ENCODE measurements at places on chromosomes 13 and 19. TPM values are rescaled to one million over a fixed set of nuclear protein-coding genes. Genes with fewer than 3 reads are reported as not detected.

Gene C19orf38
- 0.31 TPM for total RNA-seq

Gene GIPC3
- total RNA-seq = not detected

Gene CCDC70
- not detected for total RNA-seq

Gene VMAC
- 13.9 TPM for total RNA-seq

Gene ANGPTL4
- 0.77 TPM for total RNA-seq

Gene SLC8A2
- 1.4 TPM for total RNA-seq

Gene ZNF256
- total RNA-seq = 7.3 TPM

Gene LYPD5
- not detected for total RNA-seq

DNA sequence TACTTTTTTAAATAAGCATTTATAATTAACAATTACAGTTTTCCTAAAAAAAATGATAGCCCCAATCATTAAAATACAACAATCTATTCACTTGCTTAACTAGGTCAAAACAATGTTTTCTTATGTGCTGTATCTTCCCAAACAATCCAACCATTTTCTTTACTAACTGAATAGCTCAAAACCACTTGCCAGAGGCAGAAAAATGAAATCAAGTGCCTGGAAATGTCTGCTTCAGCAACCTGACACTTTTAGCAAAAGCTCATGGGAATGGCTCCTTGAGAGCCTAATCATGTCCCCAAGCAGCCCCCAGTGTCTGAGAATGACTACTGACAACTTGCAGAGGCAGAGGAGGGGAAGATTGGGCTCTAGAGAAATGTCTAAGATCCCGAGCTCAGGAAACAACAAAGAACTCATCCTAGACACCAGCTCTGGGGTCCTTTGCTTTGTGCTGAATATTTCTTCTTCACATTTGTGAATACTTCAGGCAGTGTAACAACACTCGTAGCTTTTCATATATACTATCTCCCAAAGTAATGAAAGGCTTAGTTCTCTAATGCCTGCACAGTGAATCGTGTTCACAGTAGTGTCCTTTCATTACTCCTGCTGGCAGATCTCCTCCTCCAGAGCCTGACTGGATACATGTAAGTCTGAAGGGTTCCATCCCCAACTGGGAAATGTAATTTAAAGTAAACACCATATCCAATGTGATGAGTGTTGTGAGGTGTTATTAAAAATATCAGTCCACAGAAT, 280.0 kb downstream of the LHFPL6 start:
- H3K27ac ChIP-seq = no peak overlapping the region
- no peaks in the 10 kb centered on the region for H3K36me3 ChIP-seq
- no peak overlapping the region for H3K4me3 ChIP-seq

DNA sequence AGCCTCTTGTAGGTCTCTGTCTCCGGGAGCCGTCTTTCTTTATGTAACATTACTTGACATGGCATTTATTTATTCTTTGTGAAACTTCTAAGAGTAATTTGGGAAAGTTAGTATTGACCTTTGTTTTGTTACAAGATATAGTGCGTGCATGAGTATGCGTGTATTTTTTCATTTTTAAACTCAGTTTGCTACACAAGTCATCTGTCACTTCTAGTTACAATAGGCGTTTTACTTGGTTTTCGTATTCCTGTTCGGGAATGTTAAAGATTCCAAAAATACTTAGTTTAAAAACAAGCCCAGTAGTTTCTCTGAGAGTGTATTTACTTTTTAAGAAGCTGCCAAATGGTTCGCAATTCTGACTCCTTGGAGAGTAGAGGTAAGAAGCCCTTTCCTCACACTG, 3.2 kb downstream of the PDS5B start:
- no peaks in the 10 kb centered on the region for H3K36me3 ChIP-seq
- H3K27ac ChIP-seq = peak overlapping the region; percentile 25
- H3K4me3 ChIP-seq = peak overlapping the region; percentile 4
- H3K27me3 ChIP-seq = peaks cover 6% of the 10 kb centered on the region
- DNase-seq = no peak

DNA sequence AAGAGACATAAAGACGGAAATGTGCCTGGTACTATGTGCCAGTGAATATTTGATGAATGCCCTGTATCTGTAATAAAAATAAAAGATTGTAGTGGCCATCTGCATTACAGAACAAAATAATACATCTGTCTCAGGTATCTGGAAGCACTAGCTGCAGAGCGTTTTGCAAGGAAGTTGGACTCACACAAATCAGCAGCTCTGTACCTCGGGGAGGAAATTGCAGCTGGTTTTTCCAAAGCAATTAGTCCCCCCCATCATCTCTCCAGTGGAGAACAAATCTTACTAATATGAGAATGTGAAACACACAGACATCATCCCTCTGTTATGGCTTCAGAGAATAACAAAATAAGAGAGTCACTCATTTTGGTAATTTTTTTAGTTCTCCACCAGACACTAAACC, 245.3 kb downstream of the ITGBL1 start:
- H3K36me3 ChIP-seq = no peaks in the 10 kb centered on the region
- H3K27me3 ChIP-seq = peaks cover 7% of the 10 kb centered on the region
- DNase-seq = no peak
- no peaks in the 10 kb centered on the region for H3K4me1 ChIP-seq
- H3K4me3 ChIP-seq = no peak overlapping the region

- no peaks in the 10 kb centered on the region for H3K27me3 ChIP-seq
- peaks cover 4% of the 10 kb centered on the region for H3K36me3 ChIP-seq
- H3K4me1 ChIP-seq = peaks cover 19% of the 10 kb centered on the region
- no peak for DNase-seq
- H3K4me3 ChIP-seq = peak overlapping the region; percentile 92
- peak overlapping the region; percentile 91 for H3K27ac ChIP-seq
Measured at GRCh38 chr13:100089465-100090032, 656 bp downstream of the PCCA start.

- H3K27ac ChIP-seq = no peak overlapping the region
- no peaks in the 10 kb centered on the region for H3K4me1 ChIP-seq
- H3K36me3 ChIP-seq = no peaks in the 10 kb centered on the region
- no peak overlapping the region for H3K4me3 ChIP-seq
- no peak for DNase-seq
Measured at GRCh38 chr19:15091918-15092753, 10.1 kb downstream of the OR1I1 start.

GRCh38 chr13:23766283-23766682, 122.9 kb downstream of the MIPEP start:
- DNase-seq = no peak
- no peaks in the 10 kb centered on the region for H3K36me3 ChIP-seq
- no peak overlapping the region for H3K4me3 ChIP-seq
- peaks cover 7% of the 10 kb centered on the region for H3K27me3 ChIP-seq
- peaks cover 2% of the 10 kb centered on the region for H3K4me1 ChIP-seq

- H3K4me3 ChIP-seq = peak overlapping the region; percentile 90
- H3K27ac ChIP-seq = peak overlapping the region; percentile 92
- H3K36me3 ChIP-seq = peaks cover 11% of the 10 kb centered on the region
- H3K27me3 ChIP-seq = no peaks in the 10 kb centered on the region
- no peak for DNase-seq
Measured at GRCh38 chr19:7516333-7516732, 430 bp downstream of the ZNF358 start.

- no peak overlapping the region for H3K4me3 ChIP-seq
- no peaks in the 10 kb centered on the region for H3K4me1 ChIP-seq
- H3K27ac ChIP-seq = no peak overlapping the region
- DNase-seq = no peak
- peaks cover 45% of the 10 kb centered on the region for H3K27me3 ChIP-seq
- peaks cover 2% of the 10 kb centered on the region for H3K36me3 ChIP-seq
Measured at GRCh38 chr19:1455336-1456120, 5.6 kb downstream of the APC2 start.

DNA sequence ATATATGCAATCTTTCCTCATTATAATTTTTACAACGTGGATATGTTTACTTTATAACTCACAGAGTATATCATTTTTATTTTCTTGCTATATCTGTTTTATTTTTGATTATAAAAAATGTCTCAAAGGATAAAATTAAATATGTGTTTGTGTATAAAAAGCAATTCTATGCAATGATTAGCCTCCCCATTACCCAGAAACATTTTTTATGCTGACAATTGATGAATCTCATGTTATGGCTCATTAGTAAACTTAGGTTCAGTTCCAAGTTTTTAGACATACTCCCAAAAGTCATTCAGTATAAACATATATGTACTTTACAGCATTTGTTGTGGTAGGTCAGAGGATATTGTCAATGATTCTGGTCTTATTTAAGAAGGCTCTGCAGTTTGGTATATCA, 540.1 kb upstream of the SPRY2 start:
- H3K27ac ChIP-seq = no peak overlapping the region
- no peak overlapping the region for H3K4me3 ChIP-seq
- no peaks in the 10 kb centered on the region for H3K36me3 ChIP-seq
- H3K4me1 ChIP-seq = peaks cover 20% of the 10 kb centered on the region
- peaks cover 27% of the 10 kb centered on the region for H3K27me3 ChIP-seq

GRCh38 chr13:73943137-73943964, 190.9 kb downstream of the KLF12 start:
- H3K4me1 ChIP-seq = peaks cover 4% of the 10 kb centered on the region
- no peak overlapping the region for H3K4me3 ChIP-seq
- no peaks in the 10 kb centered on the region for H3K27me3 ChIP-seq

DNA sequence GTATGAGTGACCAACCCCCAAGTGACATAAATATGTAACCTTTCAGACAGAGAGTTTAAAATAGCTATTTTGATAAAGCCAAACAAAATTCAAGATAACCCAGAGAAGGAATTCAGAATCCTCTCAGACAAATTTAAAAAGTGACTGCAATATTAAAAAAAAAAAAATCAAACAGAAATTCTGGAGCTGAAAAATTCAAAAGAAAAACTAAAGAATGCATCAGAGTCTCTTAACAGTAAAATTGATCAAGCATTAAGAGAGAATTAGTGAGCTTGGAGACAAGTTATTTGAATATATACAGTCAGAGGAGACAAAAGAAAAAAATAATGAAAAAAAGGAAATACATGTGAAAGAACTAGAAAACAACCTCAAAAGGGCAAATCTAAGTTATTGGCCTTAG, 53.1 kb upstream of the ATXN8OS start:
- H3K27me3 ChIP-seq = no peaks in the 10 kb centered on the region
- no peak for DNase-seq
- no peak overlapping the region for H3K27ac ChIP-seq
- H3K4me3 ChIP-seq = no peak overlapping the region
- no peaks in the 10 kb centered on the region for H3K36me3 ChIP-seq

- H3K27me3 ChIP-seq = no peaks in the 10 kb centered on the region
- peaks cover 7% of the 10 kb centered on the region for H3K36me3 ChIP-seq
- no peak for DNase-seq
- H3K4me3 ChIP-seq = no peak overlapping the region
- no peak overlapping the region for H3K27ac ChIP-seq
Measured at GRCh38 chr19:16445238-16446107, 26.3 kb downstream of the EPS15L1 start.

DNA sequence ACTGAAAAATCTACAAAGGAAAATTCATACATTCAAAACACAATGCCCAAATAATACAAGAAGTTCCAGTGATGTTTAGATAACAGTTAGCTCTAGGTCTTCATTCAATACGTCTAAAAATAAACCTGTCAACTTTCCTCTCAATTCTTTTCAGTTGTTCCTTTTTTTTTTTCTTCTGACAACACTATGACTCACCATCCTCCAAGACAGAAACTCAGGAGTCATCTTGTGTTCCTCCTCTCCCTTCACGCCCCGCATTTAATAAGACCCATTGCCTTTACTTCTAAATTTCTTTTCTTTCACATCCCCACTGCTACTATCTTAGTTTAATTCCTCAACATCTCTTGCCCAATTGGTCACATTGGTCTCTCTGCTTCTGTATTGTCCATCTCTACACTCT, 759.9 kb downstream of the GPC5 start:
- DNase-seq = no peak
- H3K36me3 ChIP-seq = no peaks in the 10 kb centered on the region
- H3K27me3 ChIP-seq = no peaks in the 10 kb centered on the region

DNA sequence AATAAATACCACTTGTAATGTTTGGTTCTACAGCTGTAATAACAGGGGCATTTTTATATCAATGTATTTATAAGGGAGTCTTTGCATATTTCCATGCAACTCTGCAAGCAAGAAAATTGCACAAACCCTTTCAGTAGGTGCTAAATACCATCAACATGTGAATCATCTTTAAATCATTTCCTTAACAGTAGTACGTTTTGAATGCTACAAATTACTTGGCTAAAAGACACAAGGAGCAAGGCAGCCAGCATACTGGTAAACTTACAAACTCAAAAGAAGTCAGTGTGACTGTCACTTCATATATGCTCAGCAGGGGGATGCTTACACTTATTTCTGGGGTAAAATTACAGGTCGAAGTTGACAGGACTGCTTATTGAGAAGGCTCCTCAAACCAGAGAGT, 402.4 kb downstream of the EFNB2 start:
- no peak overlapping the region for H3K27ac ChIP-seq
- H3K36me3 ChIP-seq = peaks cover 9% of the 10 kb centered on the region
- peaks cover 9% of the 10 kb centered on the region for H3K4me1 ChIP-seq
- H3K4me3 ChIP-seq = no peak overlapping the region
- no peaks in the 10 kb centered on the region for H3K27me3 ChIP-seq
- DNase-seq = no peak

GRCh38 chr13:79658333-79658975, 177.5 kb downstream of the NDFIP2 start:
- peaks cover 36% of the 10 kb centered on the region for H3K4me1 ChIP-seq
- no peaks in the 10 kb centered on the region for H3K27me3 ChIP-seq
- peak overlapping the region; percentile 77 for H3K27ac ChIP-seq
- no peak for DNase-seq

DNA sequence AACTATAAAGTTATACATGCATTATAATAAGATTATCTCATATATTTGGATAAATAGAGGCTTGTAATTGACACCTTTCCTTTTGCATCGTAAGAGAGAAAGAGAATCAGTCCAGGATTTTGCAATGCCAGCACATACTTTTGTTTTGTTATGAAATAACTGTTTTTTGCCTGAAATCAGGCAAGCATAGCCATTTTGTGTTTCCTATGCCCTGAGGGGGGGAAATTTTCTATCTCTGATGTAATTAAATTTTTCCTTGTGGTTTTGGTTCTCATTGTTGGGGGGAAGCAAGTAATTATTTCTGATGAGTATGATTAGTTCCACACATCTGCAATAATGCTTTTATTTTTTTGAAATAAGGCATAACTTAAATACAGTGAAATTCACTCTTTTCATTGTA, 229.4 kb downstream of the NDFIP2 start:
- no peak overlapping the region for H3K4me3 ChIP-seq
- peaks cover 7% of the 10 kb centered on the region for H3K4me1 ChIP-seq
- no peaks in the 10 kb centered on the region for H3K27me3 ChIP-seq
- H3K36me3 ChIP-seq = no peaks in the 10 kb centered on the region
- no peak overlapping the region for H3K27ac ChIP-seq
- DNase-seq = no peak

DNA sequence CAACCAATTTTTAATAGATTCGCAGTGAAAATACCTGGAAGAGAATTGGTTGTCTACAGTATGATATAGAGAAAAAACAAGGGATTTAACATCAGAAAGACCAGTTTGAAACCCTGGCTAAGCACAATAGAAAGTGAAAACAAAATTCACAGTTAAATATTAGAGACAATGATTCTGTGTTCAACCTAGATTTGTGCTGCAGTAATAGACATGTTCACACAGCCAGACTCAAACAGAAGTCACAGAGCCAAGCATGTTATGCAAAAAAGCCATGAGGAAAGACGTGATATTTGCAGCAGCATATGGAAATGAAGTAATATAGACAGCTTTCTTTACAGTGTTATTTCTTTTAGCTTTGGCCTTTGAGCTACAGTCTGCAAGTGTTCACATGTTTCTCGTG, 48.1 kb downstream of the SCEL start:
- no peak overlapping the region for H3K27ac ChIP-seq
- H3K36me3 ChIP-seq = no peaks in the 10 kb centered on the region
